ENCODE measurements at places on chromosomes 6 and 20. TPM values are rescaled to one million over a fixed set of nuclear protein-coding genes. Genes with fewer than 3 reads are reported as not detected.

- DNase-seq = no peak
These were observed 487.0 kb upstream of the PTCHD4 start for GRCh38 chr6:48597951-48598350.

GRCh38 chr6:108476847-108477430 lies 83.8 kb upstream of the FOXO3 start:
- DNase-seq = no peak

DNA sequence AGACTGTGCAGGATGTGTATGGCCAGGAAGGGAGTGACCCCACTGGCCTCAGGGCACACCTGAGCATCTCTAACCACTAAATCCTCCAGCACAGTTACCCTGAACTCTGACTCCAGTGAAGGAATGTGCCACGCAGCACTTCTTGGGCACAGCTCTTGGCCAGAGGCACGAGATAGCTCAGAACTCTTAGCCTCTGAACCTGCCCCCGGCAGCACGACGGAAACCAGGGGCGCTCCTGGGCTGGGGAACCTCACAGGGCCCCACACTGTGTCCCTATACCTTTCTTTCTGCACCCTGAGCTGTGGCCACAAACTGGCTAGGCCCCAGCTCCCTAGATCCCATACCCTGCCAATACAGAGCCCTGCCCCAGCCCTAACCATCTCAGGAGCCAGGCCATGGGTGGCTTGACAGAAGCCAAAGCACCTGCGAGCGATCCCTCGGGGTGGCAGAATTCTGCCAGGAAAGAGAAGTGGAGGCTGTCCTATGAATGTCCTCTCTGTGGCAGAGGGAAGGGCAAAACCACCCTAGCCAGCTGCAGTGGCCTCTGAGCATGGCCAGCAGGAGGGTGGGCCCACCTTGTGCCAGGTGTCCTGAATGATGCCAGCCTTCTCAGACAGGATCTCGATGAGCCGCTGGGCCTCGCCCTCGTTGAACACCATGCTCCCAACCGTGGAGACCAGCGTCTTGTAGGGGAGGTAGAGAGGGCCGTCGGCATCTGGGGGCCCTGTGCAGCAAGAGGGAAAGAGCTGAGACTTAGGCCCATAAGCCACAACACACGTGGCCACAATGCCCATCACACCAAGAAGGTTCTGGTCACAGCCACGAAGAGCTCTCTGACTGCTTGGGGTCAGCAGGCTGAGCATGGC lies 39.4 kb downstream of the RRBP1 start:
- no peak for DNase-seq

DNA sequence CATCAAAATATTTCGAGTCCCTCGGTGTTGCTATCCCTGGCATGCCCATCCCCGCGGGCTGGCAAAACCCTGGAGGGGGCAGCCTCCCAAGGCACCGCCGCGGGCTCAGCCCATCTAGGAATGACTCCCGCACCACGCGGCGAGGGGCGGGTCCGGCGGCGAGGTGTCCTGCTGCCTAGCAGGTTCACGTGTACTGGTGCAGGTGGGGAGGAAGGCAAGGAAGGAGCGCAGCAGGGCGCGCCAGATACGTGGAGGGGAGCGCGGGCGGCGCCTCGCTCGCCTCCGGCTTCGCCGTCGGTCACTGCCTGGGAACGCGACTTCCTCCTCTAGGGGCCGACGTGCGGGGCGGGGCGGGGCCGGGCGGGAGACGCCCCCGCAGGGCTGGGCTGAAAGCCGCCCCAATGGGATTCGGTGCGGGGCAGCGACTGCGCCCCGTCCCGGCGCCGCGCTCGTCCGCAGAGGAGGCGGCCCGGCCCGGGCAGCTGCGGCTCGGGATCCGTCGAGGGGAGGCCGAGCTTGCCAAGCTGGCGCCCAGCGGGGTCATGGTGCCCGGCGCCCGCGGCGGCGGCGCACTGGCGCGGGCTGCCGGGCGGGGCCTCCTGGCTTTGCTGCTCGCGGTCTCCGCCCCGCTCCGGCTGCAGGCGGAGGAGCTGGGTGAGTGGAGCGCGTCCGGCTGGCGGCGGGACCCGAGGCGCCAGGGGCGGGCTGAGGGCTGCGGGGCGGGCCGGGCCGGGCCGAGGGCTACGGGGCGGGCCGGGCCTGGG lies at the start of gene DCBLD1:
Gene DCBLD1, plus strand, starts transcription at position 435 of the 764 bp plus-strand sequence. Its CDS starts 108 bp downstream, at position 543.
- DNase-seq = peak; percentile 72

DNA sequence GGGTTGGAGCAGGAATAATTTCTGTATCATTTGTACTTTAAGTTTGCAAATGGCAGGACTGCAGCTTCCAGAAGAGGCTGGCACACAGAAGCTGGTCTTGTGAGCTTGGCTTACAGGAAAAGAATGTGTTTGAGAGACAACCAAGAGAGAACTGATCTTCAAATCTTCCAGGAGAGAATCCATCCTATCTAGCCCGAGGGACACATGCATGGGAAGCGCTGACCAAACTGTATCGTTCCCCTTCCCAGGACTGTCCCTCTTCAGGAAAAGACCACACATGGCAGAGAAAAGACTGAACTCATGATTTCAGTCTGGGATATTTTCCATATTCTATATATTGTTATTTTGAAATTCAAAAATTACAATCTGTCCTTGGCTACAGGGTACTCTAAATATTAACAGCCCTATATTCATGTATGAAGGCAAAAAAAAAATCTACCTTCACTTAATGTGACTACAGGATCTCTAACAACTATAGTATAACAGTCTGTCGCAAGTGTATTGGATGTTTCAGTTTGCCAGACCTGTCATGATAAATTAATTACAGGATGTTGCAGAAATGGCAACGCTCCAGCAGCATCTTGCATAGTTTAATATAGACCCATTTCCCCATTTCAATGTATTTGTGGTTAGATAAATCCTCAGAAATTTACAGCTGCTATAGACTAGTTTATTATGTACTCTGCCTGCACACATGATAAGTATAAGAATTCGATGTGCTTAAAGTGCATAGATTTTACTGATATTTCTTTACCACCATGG lies 99.4 kb downstream of the MYB start:
- DNase-seq = no peak

- DNase-seq = no peak
These were observed 36.0 kb downstream of the TAF8 start for GRCh38 chr6:42086046-42087035.

GRCh38 chr20:7843613-7844012 lies 96.6 kb downstream of the HAO1 start:
- DNase-seq = no peak

GRCh38 chr6:13814938-13815575 lies 700 bp upstream of the MCUR1 start:
- no peak for DNase-seq

DNA sequence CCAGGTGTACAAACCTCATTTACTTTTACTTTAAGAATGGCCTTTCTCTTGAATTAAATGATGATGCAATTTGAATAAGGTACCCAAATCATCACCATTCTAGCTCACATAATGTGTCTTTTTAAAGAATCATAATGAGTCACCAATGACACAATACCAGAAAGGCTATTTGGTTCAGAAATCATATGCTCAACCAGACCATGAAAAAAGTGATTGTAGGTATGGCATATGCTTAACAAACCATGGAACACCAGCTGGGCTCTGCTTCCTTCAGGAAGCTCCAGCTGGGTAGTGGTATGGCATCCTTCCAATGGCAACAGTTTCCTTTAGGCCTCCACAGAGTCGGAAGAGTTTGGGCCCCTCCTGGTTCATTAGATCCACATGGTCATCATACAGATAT lies 128.2 kb downstream of the FRK start:
- DNase-seq = no peak

- no peak for DNase-seq
These were observed 243.4 kb downstream of the TRDN start for GRCh38 chr6:123393331-123393730.

GRCh38 chr6:36099869-36100483 lies 30.3 kb upstream of the MAPK13 start:
- DNase-seq = no peak

- no peak for DNase-seq
These were observed 10.5 kb downstream of the KCNK15 start for GRCh38 chr20:44756011-44756688.

GRCh38 chr6:167806061-167806700 lies 20.5 kb upstream of the AFDN start:
- no peak for DNase-seq

DNA sequence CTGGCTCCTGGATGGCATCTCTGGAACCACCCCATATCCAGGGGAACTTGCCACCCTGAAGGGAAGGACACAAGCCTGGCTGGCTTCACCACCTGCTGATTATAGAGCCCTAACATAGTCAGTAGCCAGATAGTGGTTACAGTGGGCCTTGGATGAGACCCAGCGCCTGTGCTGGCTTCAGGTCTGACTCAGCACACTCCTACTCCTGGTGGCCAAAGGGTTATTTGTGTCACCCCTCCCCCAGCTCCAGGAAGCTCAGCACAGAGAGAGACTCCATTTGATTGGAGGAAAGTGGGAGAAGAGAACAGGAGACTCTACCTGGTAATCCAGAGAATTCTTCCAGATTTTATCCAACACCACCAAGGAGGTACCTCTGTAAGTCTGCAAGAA lies 12.8 kb downstream of the SNX14 start:
- DNase-seq = no peak

DNA sequence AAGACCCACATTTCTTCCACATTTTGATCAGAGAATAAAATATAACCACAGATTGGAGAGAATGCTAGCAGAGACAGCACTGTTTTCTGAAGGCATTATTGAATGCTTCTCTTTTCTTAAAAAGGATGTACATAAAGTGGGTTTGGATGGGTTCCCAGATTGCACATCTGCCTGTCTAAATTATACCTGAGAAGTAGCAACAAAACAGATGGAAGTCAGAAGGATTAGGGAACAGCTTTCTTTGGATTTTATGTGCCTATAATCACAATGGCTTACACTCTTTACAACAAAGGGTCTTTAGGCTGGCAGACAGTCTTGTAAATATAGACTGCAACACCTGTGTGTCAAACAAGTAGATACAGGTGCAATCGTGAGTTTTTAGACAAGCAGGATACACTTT lies 622.2 kb upstream of the MANEA start:
- DNase-seq = no peak

DNA sequence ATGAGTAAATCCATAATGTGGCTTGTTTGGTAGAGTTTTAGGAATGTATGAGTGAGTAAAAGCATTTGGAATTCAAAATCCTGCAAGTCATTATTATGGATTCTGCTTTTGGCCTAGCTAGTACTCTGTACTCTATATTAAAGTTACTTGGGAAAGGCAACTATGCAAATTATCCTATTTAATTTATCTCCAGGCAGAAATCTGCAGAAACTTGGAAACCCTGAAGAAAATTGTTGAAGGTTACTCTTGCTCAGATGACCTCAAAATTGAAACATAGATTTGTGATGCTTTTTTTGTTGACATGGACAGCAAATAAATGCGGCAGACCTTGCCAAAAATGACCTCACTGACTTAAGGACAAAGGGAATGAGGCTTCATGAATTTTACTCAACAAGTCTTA lies 477.1 kb upstream of the EYS start:
- peak; percentile 61 for DNase-seq

GRCh38 chr6:148348335-148348734 lies 5.7 kb downstream of the SASH1 start:
- DNase-seq = no peak

MCHR2 gene
- not detected for polyA plus RNA-seq

MLIP gene
- polyA plus RNA-seq = 80.6 TPM

EPB41L1 gene
- polyA plus RNA-seq = 20.8 TPM

PREX1 gene
- polyA plus RNA-seq = 20.0 TPM

CLPSL1 gene
- polyA plus RNA-seq = not detected
